ENCODE measurements at places on chromosomes 5 and 9. TPM values are rescaled to one million over a fixed set of nuclear protein-coding genes. Genes with fewer than 3 reads are reported as not detected.
A peak's percentile ranks its signal among the peaks of the same experiment; 100 is the strongest.

The PCDHA1 gene
- total RNA-seq, result not detected

GRCh38 chr5:93406971-93407401 lies 174.0 kb downstream of the NR2F1-AS1 start:
- no peak overlapping the region for H3K27ac ChIP-seq
- peaks cover 6% of the 10 kb centered on the region for H3K4me1 ChIP-seq
- no peak overlapping the region for H3K4me3 ChIP-seq

DNA sequence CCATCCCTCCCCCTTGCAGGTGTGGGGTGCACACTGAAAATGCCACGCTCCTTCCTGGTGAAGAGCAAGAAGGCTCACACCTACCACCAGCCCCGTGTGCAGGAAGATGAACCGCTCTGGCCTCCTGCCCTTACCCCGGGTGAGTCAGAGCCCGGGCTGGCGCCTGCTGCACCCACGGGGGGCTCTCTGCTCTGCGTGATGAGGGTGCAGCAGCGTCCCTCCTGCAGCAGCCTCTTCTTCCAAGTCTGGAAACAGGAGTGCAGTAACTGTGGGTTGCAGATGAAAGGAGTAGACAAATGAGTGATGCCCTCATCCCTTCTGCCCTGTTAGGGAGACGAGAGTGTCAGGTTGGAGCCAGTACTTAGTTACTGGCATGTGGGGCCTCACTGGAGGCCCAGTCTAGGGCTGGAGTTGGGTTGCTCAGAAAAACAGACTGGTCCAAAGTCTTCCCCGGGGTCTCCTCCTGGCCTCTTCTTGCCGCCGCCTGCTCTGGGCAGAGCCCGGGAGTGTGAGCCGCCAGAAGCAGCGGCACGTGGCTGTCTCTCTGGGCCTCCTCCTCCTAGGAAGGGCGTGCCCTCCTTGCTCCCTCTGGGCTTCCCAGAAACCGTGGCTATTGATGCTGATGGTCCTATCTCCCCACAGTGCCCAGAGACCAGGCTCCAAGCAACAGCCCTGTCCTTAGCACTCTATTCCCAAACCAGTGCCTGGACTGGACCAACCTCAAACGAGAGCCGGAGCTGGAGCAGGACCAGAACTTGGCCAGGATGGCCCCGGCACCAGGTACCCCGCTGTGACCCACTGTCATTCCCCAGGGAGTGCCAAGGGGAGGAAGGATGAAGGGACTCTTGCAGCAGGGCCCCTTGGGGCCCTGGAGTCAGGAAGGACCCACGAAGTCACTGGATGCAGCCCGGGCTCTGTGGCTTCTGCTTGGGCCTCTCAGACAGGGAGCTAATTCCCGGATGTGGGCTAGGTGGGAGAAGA lies 8.4 kb downstream of the GFI1B start:
- H3K27ac ChIP-seq, result no peak overlapping the region
- no peak overlapping the region for H3K4me3 ChIP-seq
- no peaks in the 10 kb centered on the region for H3K27me3 ChIP-seq
- DNase-seq, result no peak

The COL15A1 gene
- 0.04 TPM for total RNA-seq

The DDX4 gene
- not detected for total RNA-seq

DNA sequence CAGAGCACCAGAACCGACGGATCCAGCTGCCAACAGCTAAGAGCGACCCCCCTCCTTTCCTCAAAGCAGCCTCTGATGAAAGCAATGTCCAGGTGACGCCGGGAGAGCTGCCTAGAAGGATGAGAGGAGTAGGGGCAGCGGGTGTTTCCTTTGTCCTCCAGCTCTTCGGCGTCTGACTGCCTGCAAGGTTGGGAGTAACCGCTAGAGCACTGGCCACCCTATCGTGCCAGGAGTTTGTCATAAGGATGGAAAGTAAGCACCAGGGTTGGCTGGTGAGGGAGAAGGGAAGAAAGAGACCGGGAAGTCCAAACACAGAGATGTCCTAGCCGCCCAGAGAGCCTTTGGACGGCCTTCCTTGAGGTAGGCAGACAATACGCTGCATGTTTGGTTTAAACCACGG lies 10.8 kb downstream of the MRPL36 start:
- no peaks in the 10 kb centered on the region for H3K36me3 ChIP-seq
- no peak overlapping the region for H3K4me3 ChIP-seq
- H3K27me3 ChIP-seq, result no peaks in the 10 kb centered on the region
- H3K27ac ChIP-seq, result no peak overlapping the region
- H3K4me1 ChIP-seq, result peaks cover 39% of the 10 kb centered on the region

- no peaks in the 10 kb centered on the region for H3K27me3 ChIP-seq
- no peak overlapping the region for H3K27ac ChIP-seq
- no peak overlapping the region for H3K4me3 ChIP-seq
- no peaks in the 10 kb centered on the region for H3K4me1 ChIP-seq
- DNase-seq, result no peak
- H3K36me3 ChIP-seq, result no peaks in the 10 kb centered on the region
Measured at GRCh38 chr5:144048259-144048856, 122.1 kb downstream of the YIPF5 start.

The NADK2 gene
- total RNA-seq, result 17.7 TPM

DNA sequence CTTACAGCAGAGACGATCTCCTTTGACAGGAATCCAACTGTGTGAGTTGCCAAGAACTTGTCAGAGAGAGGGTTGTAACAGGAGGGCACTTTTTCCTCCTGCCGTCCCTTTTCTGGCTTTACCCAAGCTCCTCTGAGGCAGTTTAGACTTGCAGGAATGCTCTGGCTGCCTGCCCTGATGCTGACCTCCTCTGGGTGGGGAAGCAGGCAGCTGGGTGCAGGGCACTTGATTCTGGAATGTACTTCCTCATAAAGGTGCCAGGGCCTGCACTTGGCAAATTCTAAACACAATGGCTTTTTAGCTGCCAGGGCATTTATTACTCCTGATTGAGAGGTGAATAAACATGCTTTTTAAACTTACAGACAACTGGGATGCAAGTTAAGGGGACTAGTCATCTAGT lies 190.4 kb downstream of the EPB41L4A start:
- no peaks in the 10 kb centered on the region for H3K36me3 ChIP-seq
- no peak overlapping the region for H3K27ac ChIP-seq
- H3K4me3 ChIP-seq, result no peak overlapping the region
- peaks cover 3% of the 10 kb centered on the region for H3K4me1 ChIP-seq
- H3K27me3 ChIP-seq, result peaks cover 34% of the 10 kb centered on the region
- DNase-seq, result peak; percentile 71

DNA sequence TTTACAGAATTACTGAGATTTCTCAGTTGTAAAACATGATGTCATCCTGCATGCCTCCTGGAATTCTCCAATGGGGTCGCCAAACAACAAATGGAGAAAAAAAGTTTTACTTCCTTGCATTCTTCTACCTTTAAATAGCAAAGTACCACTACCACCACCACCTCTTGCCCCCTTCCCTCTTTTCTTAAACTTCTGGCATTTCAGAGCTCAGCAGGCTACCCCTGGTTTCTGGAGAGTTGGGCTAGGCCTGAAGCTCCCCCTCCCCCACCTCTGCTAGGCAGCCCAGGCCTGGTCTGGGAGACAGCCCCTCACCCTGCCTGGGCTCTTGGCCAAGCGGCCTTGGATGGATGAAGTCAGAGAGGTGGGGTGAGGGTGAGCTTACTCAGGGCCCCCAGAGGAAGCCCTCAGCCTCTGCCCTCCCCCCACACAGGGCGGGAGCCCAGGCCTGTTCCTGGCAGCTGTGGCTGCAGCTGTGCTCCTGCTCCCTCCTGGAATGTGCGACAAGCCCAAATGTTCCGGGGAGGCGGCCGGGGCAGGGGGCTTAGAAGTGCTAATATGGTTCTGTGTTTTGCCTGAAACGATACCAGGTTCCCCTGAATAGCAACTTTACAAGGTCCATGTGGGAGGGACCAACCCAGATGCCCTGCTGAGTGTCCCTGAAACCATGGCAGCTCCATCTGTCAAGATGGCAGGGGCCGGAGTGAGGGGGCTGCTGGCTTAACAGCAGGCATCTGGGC lies 6.0 kb upstream of the CCIN start:
- H3K27ac ChIP-seq, result peak overlapping the region; percentile 48
- DNase-seq, result no peak
- no peaks in the 10 kb centered on the region for H3K36me3 ChIP-seq
- no peak overlapping the region for H3K4me3 ChIP-seq
- no peaks in the 10 kb centered on the region for H3K27me3 ChIP-seq

DNA sequence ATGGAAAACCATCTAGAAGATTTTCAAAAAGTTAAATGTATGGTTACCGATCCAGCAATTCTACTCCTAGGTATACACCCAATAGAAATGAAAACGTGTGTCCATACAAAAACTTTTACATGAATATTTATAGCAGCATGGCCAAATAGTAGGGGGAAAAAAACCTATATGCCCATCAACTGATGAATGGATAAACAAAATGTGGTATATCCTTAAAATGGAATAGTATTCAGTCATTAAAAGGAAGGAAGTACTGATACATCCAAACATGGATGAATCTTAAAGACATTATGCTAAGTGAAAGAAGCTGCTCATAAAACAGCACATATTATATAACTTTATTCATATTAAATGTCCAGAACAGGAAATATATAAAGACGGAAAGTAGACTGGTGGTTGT lies 93.2 kb upstream of the SPOCK1 start:
- no peak overlapping the region for H3K27ac ChIP-seq
- H3K4me3 ChIP-seq, result no peak overlapping the region
- no peaks in the 10 kb centered on the region for H3K4me1 ChIP-seq
- no peaks in the 10 kb centered on the region for H3K36me3 ChIP-seq

The TLX3 gene
- total RNA-seq, result not detected

The OR13C8 gene
- not detected for total RNA-seq

DNA sequence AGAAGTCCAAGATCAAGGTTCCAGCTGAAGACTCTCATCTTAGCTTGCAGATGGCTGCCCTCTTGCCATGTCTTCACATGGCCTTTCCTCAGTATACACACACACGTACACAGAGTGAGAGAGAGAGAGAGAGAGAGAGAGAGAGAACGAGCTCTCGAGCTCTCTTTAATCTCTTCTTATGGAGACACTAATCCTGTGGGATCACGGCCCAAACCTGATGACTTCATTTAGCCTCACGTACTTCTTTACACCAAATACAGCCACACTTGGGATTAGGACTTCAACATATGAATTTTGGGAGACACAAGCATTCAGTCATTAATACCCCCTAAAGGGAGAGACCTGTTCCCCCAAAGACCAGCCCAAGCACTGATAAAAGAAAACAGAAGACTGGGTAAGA lies 42.8 kb downstream of the SIL1 start:
- H3K27me3 ChIP-seq, result no peaks in the 10 kb centered on the region
- no peaks in the 10 kb centered on the region for H3K4me1 ChIP-seq
- no peak for DNase-seq
- no peaks in the 10 kb centered on the region for H3K36me3 ChIP-seq

DNA sequence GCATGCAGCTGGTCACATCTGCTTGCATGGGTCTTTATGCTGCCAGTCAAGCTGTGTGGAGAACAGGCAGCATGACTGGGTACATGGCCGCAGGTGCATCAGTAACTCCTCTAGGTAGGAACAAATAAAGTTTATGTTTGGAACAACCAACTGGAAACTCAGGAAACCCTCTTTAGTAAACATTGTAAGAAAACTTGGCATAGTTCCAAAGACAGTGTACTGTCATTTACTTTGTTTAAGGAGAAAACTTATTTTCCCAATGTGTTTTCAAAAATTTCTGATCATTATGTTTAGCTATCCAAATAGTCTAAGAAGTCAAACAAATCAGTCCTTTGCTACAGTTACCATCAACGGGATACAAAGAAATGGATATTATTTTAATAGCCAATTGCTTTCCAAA lies 386.0 kb downstream of the CHSY3 start:
- no peaks in the 10 kb centered on the region for H3K36me3 ChIP-seq
- peak overlapping the region; percentile 52 for H3K4me3 ChIP-seq
- peak; percentile 64 for DNase-seq
- peak overlapping the region; percentile 61 for H3K27ac ChIP-seq

The ANKRD31 gene
- total RNA-seq, result 0.26 TPM

- no peaks in the 10 kb centered on the region for H3K4me1 ChIP-seq
- DNase-seq, result no peak
- H3K36me3 ChIP-seq, result no peaks in the 10 kb centered on the region
- no peak overlapping the region for H3K4me3 ChIP-seq
Measured at GRCh38 chr9:85223506-85224125, 518.1 kb downstream of the AGTPBP1 start.

- H3K4me3 ChIP-seq, result no peak overlapping the region
- DNase-seq, result no peak
- no peaks in the 10 kb centered on the region for H3K27me3 ChIP-seq
- no peaks in the 10 kb centered on the region for H3K36me3 ChIP-seq
- H3K27ac ChIP-seq, result no peak overlapping the region
- H3K4me1 ChIP-seq, result peaks cover 7% of the 10 kb centered on the region
Measured at GRCh38 chr9:107883496-107884124, 394.0 kb upstream of the KLF4 start.

DNA sequence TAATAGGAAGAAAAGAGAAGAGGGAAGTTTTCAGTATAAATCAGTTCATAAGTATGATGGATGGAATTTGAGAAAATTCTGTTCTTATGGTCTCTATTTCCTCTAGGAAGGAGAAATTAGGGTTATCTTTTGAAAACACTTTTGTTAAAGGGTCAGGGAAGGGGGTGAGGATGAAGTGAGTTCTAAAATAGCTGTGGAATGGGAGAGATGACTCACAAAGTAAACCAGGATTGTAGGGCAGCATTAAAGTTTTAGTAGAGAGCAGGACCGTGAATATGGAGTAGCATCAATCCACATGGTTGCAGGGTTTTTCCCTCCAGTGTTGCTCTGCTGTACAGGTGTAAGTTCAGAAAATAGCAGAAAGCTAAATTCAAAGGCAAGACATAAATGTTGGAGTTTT lies 32.4 kb downstream of the MUSK start:
- no peaks in the 10 kb centered on the region for H3K36me3 ChIP-seq
- H3K27ac ChIP-seq, result peak overlapping the region; percentile 44
- peak overlapping the region; percentile 17 for H3K4me3 ChIP-seq
- DNase-seq, result peak; percentile 43
- no peaks in the 10 kb centered on the region for H3K27me3 ChIP-seq

DNA sequence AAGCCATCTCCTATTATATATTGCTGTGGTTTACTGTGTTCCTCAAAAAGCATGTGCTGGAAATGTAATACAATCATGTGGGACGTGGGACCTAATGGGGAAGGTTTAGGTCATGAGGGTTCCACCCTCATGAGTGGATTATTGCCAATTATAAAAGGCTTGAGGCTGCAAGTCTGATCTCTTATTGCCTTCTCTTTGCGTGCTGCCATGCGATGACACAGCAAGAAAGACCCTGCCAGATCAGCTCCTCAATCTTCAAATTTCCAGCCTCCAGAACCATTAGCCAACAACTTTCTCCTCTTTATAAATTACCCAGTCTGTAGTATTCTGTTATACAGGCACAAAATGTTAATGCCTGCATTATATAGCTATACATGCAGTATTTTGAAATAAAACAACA lies 45.4 kb downstream of the MARCHF11 start:
- H3K27me3 ChIP-seq, result peaks cover 9% of the 10 kb centered on the region
- DNase-seq, result no peak
- no peaks in the 10 kb centered on the region for H3K36me3 ChIP-seq
- H3K4me3 ChIP-seq, result no peak overlapping the region
